ENCODE measurements at places on chromosomes 12 and 14. TPM values are rescaled to one million over a fixed set of nuclear protein-coding genes. Genes with fewer than 3 reads are reported as not detected.

OR4K15 gene
- not detected for total RNA-seq

CLEC6A gene
- not detected for total RNA-seq

HOXC5 gene
- total RNA-seq: not detected

ATN1 gene
- total RNA-seq: 28.7 TPM

SERPINA6 gene
- total RNA-seq: not detected

PLEKHD1 gene
- 0.63 TPM for total RNA-seq

PRB2 gene
- not detected for total RNA-seq

TTC9 gene
- 6.8 TPM for total RNA-seq

DNA sequence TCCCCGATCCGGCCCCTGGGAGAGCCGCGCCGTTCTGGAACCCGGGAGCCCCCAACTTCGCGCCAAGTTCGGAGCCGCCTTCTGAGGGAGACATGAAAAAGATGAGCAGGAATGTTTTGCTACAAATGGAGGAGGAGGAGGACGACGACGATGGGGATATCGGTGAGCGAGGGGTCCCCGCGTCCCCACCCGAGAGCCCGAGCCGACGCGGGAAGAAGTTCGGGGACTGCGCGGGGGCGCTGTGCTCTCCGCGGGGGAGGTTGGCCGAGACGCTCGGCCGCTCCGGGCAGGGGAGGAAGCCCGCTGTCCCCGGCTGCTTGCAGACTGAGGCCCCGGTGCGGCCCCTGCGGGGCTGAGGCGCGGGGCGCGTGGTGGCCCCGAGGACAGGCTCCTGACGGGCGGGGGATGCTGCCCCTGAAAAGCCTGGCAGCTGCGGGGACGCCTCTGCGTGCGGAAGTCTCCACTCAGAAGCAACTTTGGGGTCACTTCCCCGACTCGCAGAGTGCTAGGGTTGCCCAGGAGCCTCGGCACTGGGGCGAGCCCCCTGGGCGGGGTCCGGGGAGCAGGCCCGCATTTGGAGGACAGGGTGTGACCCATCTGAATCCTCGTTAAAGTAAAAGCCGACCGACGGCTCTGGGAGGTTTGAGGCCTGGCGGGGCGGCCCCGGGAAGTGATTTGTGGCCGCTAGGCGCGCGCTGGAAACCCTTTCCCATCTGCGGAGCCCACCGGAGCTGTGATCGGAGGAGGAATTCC, 511 bp downstream of the ANO6 start:
- H3K4me1 ChIP-seq: peaks cover 22% of the 10 kb centered on the region
- H3K27me3 ChIP-seq: no peaks in the 10 kb centered on the region
- H3K36me3 ChIP-seq: no peaks in the 10 kb centered on the region
- H3K4me3 ChIP-seq: peak overlapping the region; percentile 92
- DNase-seq: no peak

DNA sequence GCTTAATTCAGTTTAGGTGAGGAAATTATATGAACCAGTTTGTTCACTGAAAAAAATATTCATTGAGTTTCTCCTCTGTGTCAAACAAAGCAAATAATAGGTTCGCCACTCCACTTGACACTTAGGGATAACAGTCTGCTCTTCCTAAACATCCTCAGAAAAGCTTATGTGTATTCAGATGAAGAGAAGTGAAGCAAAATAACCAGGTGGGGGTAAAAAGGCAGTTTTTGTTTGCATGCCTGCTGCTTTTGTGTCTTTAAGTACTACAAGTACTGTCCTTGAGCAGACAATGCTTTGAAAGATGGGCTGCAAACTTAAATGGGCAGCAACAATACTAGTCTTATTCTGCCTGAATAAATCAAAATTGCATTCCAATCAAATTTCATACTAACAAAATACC, 910.7 kb upstream of the MDGA2 start:
- no peaks in the 10 kb centered on the region for H3K4me1 ChIP-seq
- no peaks in the 10 kb centered on the region for H3K36me3 ChIP-seq
- no peak overlapping the region for H3K27ac ChIP-seq

GRCh38 chr14:54207476-54208462, 189.0 kb upstream of the CDKN3 start:
- no peaks in the 10 kb centered on the region for H3K4me1 ChIP-seq
- H3K27ac ChIP-seq: no peak overlapping the region
- peaks cover 2% of the 10 kb centered on the region for H3K27me3 ChIP-seq

DNA sequence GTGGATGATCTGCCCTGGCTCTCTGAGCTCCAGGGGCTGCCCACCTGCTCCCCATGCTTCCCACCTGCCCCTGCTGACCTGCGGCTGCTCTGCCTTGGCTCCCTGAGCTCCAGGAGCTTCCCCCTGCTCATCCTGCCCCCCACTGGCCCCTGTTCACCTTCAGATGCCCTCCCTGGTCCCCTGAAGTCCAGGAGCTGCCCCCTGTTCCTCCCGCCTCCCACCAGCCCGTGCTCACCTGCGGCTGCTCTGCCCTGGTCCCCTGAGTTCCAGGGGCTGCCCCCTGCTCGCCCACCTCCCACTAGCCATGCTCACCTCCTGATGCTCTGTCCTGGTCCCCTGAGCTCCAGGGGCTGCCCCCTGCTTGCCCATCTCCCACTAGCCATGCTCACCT, 219.7 kb downstream of the TMEM121 start:
- H3K27me3 ChIP-seq: no peaks in the 10 kb centered on the region
- no peak overlapping the region for H3K27ac ChIP-seq
- no peak for DNase-seq
- H3K4me1 ChIP-seq: no peaks in the 10 kb centered on the region
- no peaks in the 10 kb centered on the region for H3K36me3 ChIP-seq

GRCh38 chr12:62681306-62681705, 214.7 kb downstream of the MON2 start:
- no peak overlapping the region for H3K27ac ChIP-seq
- H3K4me1 ChIP-seq: no peaks in the 10 kb centered on the region
- no peak for DNase-seq
- no peaks in the 10 kb centered on the region for H3K36me3 ChIP-seq
- no peak overlapping the region for H3K4me3 ChIP-seq

- H3K4me1 ChIP-seq: no peaks in the 10 kb centered on the region
- no peak overlapping the region for H3K4me3 ChIP-seq
- DNase-seq: no peak
- no peaks in the 10 kb centered on the region for H3K27me3 ChIP-seq
- no peaks in the 10 kb centered on the region for H3K36me3 ChIP-seq
These were observed 985.5 kb downstream of the DIO2 start for GRCh38 chr14:79225815-79226214.

DNA sequence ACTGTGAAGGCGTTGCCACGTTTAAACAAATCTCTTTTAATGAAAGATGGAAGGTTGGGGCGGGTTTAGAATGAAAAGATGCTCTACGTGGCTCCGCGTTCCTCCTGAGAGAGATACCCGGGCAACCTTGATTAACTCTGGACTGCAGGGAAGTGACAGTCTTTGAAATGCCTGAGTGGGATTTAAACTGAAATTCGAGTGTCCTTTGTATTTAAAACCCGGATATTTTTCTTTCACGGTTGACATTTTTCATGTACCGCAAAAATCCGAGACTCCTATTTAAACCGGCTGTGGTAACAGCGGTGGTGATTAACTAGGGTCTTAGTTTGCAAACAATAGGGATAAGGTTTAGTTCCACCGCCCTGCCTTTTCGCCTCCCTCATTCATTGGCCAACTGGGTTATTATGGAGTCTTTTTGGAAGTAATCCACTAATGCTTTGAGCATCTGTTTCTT, 707 bp downstream of the G2E3 start:
- peak overlapping the region; percentile 73 for H3K27ac ChIP-seq
- DNase-seq: no peak
- no peaks in the 10 kb centered on the region for H3K27me3 ChIP-seq
- H3K4me1 ChIP-seq: peaks cover 23% of the 10 kb centered on the region
- peak overlapping the region; percentile 88 for H3K4me3 ChIP-seq

- no peak for DNase-seq
- no peaks in the 10 kb centered on the region for H3K27me3 ChIP-seq
- no peaks in the 10 kb centered on the region for H3K36me3 ChIP-seq
- H3K27ac ChIP-seq: no peak overlapping the region
These were observed 23.8 kb downstream of the MAP3K9 start for GRCh38 chr14:70785556-70785955.

GRCh38 chr14:61733972-61734371, 28.2 kb upstream of the SNAPC1 start:
- no peak for DNase-seq
- no peaks in the 10 kb centered on the region for H3K27me3 ChIP-seq
- peaks cover 84% of the 10 kb centered on the region for H3K36me3 ChIP-seq
- H3K27ac ChIP-seq: no peak overlapping the region
- H3K4me1 ChIP-seq: no peaks in the 10 kb centered on the region

- no peaks in the 10 kb centered on the region for H3K36me3 ChIP-seq
- H3K27me3 ChIP-seq: no peaks in the 10 kb centered on the region
- H3K4me1 ChIP-seq: no peaks in the 10 kb centered on the region
These were observed 12.7 kb upstream of the BDKRB2 start for GRCh38 chr14:96191841-96192462.

DNA sequence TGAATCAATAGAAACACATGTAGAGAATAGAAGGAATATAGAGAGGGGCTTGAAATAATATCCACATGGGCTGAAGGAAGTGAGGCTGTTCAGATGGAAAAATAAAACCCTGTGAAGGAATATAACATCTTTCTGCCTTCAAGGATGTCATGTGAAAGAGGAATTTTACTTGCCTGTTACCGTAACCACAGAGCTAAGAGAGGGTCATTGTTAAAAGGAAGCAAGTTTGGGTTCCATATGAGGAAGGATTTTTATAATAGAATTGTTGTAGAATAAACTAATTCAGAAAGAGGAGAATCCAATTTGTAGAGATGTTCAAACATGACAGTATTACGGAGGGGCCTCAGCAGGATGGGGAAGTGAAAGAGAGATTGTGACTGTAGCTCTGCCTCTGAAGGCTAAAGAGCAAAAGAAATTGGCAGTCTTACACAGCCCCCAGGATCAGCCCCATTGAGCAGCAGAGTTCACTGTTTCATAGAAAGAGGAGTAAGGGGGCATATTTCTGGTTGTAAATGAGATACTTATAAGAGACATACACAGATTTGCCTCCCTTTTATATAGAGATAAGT, 41.8 kb upstream of the PTPRR start:
- H3K4me1 ChIP-seq: no peaks in the 10 kb centered on the region
- DNase-seq: no peak
- no peak overlapping the region for H3K4me3 ChIP-seq
- no peaks in the 10 kb centered on the region for H3K36me3 ChIP-seq
- H3K27me3 ChIP-seq: no peaks in the 10 kb centered on the region

DNA sequence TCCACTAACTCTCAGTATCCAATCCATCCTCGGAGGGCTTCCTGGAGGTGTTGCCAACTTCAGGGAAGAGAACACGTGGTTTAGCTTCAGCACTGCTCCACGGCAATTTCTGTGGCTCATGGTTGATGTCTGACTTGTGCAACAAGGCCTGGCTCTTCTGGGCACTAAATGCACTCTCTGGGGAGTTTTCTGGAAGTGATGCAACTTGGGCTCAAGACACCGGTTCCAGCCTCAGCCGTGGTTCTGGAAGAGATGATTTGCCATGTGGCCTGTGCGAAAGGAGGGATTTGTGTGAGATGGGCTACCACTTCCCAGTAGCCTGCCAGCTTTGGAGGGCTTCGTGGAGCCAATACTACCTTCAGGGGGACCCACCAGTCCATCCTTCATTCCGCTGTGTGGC, 118.6 kb upstream of the RTL1 start:
- no peaks in the 10 kb centered on the region for H3K36me3 ChIP-seq
- H3K27me3 ChIP-seq: peaks cover 6% of the 10 kb centered on the region
- H3K4me1 ChIP-seq: no peaks in the 10 kb centered on the region
- DNase-seq: no peak

GRCh38 chr12:93714382-93714781, 37.2 kb downstream of the CRADD start:
- no peak overlapping the region for H3K27ac ChIP-seq
- no peak for DNase-seq
- no peak overlapping the region for H3K4me3 ChIP-seq
- no peaks in the 10 kb centered on the region for H3K36me3 ChIP-seq
- H3K4me1 ChIP-seq: no peaks in the 10 kb centered on the region

DNA sequence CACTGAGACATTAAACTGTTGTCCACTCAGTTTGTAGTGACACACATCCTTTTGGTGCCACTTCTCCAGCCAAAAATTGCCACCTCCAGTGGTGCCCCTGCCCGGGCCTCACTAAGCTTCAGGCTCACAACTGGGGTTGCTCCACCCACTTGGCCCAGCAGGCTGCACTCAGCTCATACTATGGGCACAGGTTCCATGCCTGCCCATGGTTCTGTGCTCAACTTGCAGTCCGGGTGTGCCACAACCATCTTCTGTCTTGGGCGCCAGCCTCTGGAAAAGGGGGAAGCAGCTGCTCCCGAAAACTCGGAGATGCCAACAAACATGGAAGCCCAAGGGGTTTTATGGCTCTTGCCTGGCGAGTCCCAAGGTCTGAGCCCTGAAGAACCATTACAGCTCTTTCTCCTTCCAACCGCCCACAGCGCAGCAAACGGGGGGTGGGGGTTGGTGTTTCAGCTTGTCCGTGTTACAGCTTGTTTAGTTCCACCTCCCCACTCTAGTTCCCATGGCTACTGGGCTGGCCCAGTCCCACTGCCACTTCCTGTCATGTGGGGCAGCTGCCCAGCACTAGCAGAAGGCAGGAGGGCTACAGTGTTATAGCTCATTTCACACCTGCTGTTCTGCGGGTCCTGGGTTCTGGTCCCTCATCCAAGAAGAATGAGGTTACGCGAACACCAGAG, 998.3 kb downstream of the SLC16A7 start:
- H3K27ac ChIP-seq: no peak overlapping the region
- no peak for DNase-seq
- no peaks in the 10 kb centered on the region for H3K27me3 ChIP-seq
- H3K36me3 ChIP-seq: no peaks in the 10 kb centered on the region

DNA sequence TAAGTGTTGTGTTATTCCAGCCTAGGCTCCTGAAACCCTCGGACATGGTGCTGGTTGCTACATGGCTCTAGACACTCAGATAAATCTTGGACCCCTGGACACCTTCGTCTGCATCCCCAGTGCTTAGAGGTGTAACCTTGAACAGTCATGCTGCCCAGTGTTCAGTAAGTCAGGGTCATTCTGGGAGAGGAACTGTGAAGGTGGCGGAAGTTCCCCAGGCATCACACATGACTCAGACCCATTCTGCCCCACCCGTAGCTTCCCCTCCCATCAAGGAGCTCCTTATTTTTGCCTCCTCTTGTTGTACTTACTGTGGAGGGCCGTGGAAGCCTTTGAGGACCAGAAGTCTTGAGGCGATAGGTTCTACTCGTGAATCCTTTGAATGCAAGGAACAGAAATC, 18.1 kb upstream of the SSPN start:
- H3K36me3 ChIP-seq: no peaks in the 10 kb centered on the region
- no peak overlapping the region for H3K4me3 ChIP-seq
- no peak overlapping the region for H3K27ac ChIP-seq
- no peaks in the 10 kb centered on the region for H3K4me1 ChIP-seq
- no peak for DNase-seq
- H3K27me3 ChIP-seq: no peaks in the 10 kb centered on the region

DNA sequence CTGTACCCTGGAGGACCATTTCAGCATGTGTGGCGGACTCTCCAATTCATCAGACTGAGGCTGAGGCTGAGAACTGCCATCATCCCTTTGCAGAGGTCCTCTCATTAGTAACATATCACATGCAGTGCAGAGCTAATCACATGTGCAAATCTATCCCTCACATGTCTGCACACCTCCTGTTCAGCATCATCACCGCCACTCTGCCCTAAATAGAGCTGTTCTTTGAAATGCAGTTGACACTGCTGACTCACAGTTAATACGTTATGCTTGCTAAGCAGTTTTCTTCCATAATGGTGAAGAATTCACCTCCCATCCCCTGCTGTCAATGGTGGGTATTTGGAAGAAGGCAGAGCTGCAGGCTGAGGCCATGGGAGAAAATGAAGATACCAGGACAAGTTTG, 85.0 kb upstream of the ANO2 start:
- no peak overlapping the region for H3K4me3 ChIP-seq
- no peak for DNase-seq
- no peaks in the 10 kb centered on the region for H3K36me3 ChIP-seq
- H3K27ac ChIP-seq: no peak overlapping the region
- no peaks in the 10 kb centered on the region for H3K27me3 ChIP-seq

All from CD4-positive, alpha-beta T cell (primary cell).